ENCODE measurements at places on chromosomes 5 and 9. TPM values are rescaled to one million over a fixed set of nuclear protein-coding genes. Genes with fewer than 3 reads are reported as not detected.

Gene DMRT3
- 0.47 TPM for total RNA-seq

DNA sequence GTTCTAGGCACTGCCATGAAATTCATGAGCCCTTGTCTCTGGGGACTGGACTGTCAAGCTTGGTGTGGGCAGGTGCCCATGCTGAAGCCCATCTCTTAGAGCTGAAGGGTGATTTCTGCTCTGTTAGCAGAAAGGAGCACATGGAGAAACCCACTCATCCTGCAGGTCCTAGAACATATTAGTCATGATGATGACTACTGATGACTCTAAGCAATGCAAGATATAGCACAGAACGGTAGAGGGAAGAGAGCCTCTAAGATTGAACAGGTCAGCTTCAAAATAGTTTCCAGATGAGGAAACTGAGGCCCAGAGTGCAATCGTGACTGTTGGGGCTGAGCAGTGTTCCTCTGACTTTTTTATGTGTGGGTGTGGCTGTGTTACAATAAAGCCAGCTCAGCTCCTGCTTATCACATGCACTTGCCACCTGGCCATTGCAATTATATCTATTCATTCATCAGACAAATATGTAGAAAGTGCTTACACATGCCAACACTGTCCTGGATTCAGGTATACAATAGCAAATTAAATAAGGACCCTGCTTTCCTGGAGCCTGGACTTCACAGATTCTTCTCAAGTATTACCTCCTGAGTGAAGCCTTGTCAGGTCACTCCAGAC lies 140.2 kb upstream of the BRINP1 start:
- no peak for DNase-seq

GRCh38 chr5:149049371-149049781 lies 13.5 kb downstream of the SH3TC2 start:
- no peak for DNase-seq

- no peak for DNase-seq
These were observed 269.9 kb upstream of the TUSC1 start for GRCh38 chr9:25948182-25948581.

DNA sequence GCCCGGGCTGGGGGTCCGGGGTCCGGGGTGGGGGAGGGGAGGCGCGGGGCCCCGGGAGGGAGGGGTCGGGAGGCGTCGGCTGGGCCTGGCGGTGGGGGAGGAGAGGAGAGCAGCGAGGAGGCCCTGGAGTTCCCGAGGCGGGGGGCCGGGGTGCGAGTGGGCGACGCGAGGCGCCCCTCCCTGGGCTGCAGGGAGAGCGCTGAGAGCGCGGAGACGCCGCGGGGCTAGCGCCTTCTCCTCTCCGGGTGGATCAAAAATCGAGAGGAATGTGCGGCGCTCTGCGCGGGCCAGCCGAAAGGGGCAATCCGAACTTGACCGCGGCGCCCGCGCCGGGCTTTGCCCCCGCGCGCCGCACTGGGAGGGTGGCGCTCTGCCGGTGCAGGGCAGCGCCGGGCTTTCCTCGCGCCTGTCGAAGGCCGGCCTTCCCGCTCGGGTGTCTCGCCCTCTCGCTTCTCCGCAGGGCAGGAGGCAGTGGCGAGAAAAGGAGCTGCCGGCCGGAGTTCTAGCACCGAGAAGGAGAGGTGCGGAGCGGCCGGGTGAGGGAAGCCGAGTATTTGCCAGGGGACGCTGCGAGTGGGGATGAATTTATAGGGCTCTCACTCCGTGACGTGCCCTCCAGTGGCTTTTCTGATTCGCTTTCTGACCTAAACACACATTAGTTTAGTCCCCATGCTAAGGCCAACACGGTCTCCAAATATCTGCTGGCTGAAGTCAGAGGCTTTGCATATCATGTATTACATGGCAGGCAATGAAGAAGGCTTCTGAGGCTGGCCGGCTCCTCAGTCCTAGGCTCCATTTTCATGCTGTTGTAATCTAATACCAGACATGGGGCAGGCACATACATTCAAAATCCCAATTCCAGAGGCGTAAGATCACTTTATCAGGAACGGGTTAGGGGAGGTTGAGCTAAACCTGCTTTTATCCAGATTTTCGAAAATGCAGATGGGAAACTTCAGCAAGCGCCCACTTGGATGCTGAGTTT lies 503 bp upstream of the GDNF start:
- DNase-seq: no peak
